ENCODE measurements at places on chromosomes 16 and 17.

DNA sequence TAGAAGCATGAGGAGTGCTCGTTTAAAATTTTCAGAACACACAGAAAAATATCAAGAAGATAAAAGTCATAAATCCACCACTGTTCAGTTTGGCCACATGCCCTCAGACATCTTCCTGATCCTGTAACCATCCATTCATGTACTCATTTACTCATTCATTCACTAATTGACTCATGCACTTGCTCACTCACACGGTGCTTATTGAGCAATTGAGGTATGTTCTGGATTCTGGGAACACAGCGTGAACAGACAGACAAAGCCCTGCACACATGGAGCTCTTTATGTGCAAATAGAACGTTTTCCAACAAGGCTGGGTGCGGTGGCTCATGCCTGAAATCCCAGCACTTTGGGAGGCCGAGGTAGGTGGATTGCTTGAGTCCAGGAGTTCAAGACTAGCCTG, 10.2 kb upstream of the NATD1 start:
- no peak for DNase-seq

DNA sequence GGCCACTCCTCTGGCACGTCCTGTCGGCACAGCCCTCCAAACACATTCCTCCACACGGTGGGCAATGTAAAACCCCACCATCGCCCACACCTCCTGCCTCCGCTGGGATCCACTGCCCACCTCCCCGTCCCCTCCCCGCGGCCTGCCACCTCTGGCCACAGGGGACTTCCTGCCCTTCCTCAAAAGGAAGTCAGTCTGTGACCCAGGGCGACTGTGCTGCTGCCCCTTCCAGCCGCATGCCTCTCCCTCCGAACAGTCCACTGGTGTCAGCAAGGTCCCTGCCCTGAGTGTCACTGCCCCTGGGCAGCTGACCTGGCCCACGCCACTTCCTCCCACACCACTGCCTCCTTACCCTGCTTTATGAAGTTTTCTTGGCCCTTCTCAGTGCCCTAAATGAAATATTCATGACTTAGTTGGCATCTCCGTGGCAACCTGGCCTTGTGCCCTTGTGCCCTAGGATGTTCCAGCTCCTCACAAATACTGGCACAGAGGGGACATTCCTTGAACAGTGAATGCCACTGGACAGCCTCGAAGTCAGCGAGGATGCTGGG, 2.0 kb downstream of the PLD6 start:
- DNase-seq: no peak

DNA sequence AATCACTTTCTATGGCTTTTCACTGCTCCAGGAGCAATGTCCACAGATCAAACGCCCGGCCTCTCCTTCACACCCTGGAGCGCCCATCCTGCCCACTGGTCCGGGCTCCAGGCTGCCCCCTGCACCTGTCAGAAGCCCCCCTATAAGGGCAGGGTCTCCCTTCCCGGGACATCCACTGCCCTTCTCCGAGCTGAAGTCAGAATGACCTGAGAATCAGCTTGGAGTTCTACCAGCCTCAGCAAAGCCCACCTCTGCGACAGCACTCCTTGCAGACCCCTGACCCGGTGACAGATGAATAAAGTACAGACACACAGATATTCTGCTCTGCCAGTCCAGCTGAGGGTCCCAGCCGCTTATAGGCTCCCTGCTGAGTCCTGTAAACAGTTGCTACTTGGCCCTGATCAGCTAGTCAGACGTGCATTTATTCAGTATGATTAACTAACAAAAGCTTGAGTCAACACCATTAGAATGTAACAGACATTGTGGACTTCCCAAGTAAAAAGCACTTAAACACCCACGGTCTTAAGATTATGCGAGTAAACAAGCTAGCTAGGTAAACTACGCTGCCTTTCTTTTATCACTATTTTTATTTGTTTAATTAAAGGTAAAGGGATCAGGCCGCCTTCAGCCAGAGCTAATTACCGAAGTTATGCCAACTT, 4.8 kb downstream of the SLC7A5 start:
- no peak for DNase-seq

DNA sequence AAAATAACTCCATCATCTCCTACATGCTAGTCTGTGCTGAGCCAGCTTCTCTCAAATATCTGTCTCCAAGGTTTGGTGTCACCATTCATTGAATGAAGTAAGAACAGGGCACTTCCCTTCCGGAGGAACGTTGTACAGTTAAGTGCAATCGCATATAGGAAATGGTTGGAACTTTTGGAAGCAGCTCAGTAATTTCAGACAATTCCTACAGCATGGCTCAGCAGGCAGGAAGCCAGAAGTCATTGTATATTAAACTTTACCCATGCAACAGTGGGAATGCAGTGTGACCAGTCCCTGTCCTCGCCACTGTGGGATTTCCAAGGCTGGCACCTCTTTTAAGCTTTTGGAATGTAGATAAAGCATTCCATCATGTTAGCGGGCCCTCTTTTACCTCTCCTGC, 51.1 kb upstream of the MYH2 start:
- DNase-seq: no peak

DNA sequence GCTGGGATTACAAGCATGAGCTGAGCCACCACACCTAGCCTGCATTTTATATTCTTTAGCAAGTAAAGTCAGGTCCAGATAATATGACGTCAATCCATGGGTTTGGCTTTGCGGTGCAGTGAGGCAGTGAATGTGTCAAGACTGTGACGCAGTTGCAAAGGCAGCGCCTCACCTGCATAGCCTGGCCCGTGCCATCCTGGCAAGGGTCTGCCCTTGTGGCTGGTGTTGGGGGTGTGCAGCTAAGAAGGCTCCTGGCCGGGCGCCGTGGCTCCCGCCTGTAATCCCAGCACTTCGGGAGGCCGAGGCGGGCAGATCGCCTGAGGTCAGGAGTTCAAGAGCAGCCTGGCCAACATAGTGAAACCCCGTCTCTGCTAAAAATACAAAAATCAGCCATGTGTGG, 7.0 kb downstream of the PDF start:
- no peak for DNase-seq

Data from central memory CD8-positive, alpha-beta T cell (primary cell).